ENCODE measurements at places on chromosomes 5 and 9.
A peak's percentile ranks its signal among the peaks of the same experiment; 100 is the strongest.

DNA sequence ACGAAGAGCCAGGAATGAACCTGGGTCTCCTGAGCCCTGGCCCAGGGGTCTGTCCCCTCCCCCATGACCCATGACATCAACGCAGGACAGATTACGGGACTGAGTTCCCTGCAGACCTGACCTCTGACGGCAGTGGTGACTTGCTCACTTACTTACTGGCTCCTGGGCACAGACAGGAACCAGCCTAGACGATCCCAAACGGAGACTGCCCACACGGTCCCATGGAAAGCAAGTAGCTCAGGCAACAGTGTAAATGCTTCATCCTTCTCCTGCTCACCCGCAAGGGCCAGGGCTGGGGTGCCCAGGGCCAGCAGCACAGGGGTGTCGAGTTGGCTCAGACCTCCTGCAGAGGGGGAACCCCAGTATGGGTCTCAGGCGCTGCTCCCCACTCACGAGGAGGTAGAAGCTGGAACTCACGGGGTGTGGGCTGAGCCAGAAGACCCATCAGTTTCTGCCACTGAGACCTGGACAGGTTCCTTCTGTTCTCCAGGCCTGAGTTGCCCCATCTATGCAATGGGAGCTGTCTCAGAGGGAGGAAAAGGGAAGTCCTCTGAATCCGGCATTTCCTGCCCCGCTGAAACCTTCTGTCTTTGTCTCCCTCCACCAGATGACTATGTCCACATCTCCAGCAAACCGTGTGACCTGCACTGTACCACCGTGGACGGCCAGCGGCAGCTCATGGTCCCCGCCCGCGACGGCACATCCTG, 5.6 kb downstream of the ADAMTSL2 start:
- no peak for DNase-seq

- DNase-seq: no peak
Observed at GRCh38 chr5:3075309-3075708, 323.8 kb upstream of the IRX2 start.

- DNase-seq: no peak
Observed at GRCh38 chr5:128406803-128407202, 131.2 kb downstream of the FBN2 start.

- no peak for DNase-seq
Observed at GRCh38 chr5:31232273-31232888, 38.9 kb downstream of the CDH6 start.

DNA sequence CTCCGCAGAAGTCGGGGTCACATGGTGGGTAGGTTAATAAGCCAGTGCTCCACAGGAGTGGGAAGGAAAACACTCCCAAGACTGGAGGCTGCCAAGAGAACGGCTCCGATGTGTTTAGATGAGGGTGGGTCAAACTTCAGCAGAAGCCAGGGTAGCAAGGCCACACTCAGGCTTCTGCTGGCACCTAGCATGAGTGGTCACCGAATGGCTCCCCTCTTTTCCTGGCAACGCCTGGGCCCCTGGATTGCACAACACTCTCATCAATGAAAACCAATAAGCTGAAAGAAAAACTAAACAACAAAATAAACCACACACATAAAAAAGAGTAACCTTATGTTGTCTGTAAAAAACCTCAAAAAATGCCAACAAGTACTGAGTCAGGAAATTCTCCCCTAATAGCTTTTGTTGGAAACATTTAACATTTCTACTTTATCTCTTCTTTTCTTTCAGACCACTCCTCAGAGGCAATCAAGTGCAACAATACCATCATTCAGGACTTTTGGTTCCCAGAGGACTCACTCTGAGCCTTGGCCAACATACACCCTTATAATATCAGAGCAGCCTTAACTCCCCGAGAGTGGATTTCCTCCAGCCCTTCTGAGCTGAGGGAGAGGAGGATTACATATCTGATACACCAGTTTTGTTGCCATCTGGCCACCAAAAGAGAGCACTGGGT, 279.9 kb downstream of the ENC1 start:
- DNase-seq: no peak

DNA sequence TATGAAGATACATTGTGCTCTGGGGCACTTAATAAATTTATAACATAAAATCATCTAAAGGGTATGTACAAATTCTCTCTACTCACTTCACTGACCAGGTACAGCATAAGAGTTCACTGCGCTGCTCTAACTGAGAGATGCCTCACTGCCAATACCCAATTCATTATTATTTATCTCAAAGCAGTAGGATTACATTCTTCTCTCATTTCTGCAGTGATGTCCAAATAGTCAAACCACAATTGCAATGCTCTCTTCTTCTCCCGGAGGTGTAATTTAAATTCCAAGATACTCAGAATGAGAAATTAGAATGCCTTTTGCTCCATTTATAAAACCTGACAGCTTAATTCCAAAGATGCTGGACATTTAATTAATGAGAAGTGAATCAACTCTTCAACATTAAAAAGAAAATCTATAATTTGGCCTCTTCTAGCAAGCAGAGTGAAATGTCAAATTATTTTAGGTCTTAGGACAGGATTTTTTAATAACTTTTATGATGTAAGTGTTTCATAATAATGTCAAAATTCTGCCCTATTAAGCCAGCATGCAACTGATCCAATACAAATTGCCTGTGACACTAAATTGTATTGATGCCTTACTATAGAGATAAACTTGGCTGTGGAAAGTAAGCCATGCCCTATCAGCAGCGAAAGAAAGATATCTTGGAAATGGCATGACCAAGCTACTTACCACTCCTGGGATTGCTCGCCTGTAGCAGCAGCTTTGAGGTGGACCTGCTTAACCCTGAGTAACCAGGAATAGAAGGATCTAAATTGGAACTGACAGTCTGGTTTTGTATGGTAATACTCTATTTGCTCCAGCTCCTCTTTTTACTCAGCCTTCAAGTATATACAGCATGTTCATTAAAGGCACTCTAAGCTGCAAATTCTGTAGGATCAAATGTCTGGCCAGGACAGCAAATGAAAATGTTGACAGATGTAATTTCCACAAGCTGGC, 374.2 kb upstream of the TYRP1 start:
- no peak for DNase-seq

GRCh38 chr9:123329329-123329955, 26.6 kb upstream of the CRB2 start:
- DNase-seq: peak; percentile 33
